ENCODE measurements at places on chromosomes 13 and 19. TPM values are rescaled to one million over a fixed set of nuclear protein-coding genes. Genes with fewer than 3 reads are reported as not detected.

The COX6B2 gene
- 0.35 TPM for total RNA-seq

The PGLYRP2 gene
- total RNA-seq = not detected

The MYO1F gene
- 0.25 TPM for total RNA-seq

The PSG7 gene
- total RNA-seq = not detected

The ZNF460 gene
- 54.1 TPM for total RNA-seq

The GPR12 gene
- total RNA-seq = not detected

The PRR19 gene
- 2.9 TPM for total RNA-seq

The PLIN4 gene
- total RNA-seq = 0.21 TPM

The ZNF560 gene
- total RNA-seq = not detected

The ZNF709 gene
- total RNA-seq = 1.7 TPM

The DZIP1 gene
- total RNA-seq = 8.1 TPM

The CHST8 gene
- total RNA-seq = not detected

The FAM98C gene
- total RNA-seq = 17.3 TPM

The ICAM5 gene
- total RNA-seq = 3.2 TPM

The LILRA5 gene
- total RNA-seq = not detected

The CLDN10 gene
- total RNA-seq = not detected

The CEACAM7 gene
- total RNA-seq = not detected

The SRRM5 gene
- 1.0 TPM for total RNA-seq

The OLFM2 gene
- 0.34 TPM for total RNA-seq

The SCGB2B2 gene
- 0.72 TPM for total RNA-seq

The SLC25A42 gene
- total RNA-seq = 4.5 TPM

The TMEM255B gene
- 0.67 TPM for total RNA-seq

The PRTN3 gene
- total RNA-seq = not detected

The IQCN gene
- total RNA-seq = 1.5 TPM

The OLFM4 gene
- not detected for total RNA-seq

The CD37 gene
- total RNA-seq = not detected

The ZNF681 gene
- 1.2 TPM for total RNA-seq

The ZIK1 gene
- total RNA-seq = not detected

The TMEM38A gene
- total RNA-seq = 3.8 TPM

The CYP4F2 gene
- not detected for total RNA-seq

The KRTDAP gene
- total RNA-seq = not detected

The CYP2A6 gene
- not detected for total RNA-seq

The OSCAR gene
- total RNA-seq = 0.23 TPM

The ZNF793 gene
- not detected for total RNA-seq

The UNC13A gene
- total RNA-seq = 0.18 TPM

The HOOK2 gene
- 80.4 TPM for total RNA-seq

The SLC25A41 gene
- total RNA-seq = 0.23 TPM

The TMEM221 gene
- total RNA-seq = 0.37 TPM

The FBN3 gene
- total RNA-seq = 15.0 TPM

The ZNF497 gene
- 1.7 TPM for total RNA-seq

The NBEA gene
- total RNA-seq = 0.54 TPM

The TEX26 gene
- total RNA-seq = not detected

The KANK3 gene
- 1.1 TPM for total RNA-seq

The ZNF547 gene
- total RNA-seq = 0.95 TPM

The LGALS4 gene
- total RNA-seq = 2.2 TPM

The CNN1 gene
- total RNA-seq = 0.84 TPM

The TPTE2 gene
- total RNA-seq = not detected

The SIGLEC10 gene
- total RNA-seq = not detected

The UBL5 gene
- total RNA-seq = 359 TPM

The IZUMO2 gene
- not detected for total RNA-seq

The ATP8A2 gene
- total RNA-seq = 0.09 TPM

The ZNF208 gene
- not detected for total RNA-seq

The NKPD1 gene
- total RNA-seq = 2.4 TPM

Measured in Caco-2 (cell line).